Spleen (tissue), 13 donors: ENCODE measurements at places on chromosomes 7 and 10.
A peak's percentile ranks its signal among the peaks of the same experiment; 100 is the strongest.

DNA sequence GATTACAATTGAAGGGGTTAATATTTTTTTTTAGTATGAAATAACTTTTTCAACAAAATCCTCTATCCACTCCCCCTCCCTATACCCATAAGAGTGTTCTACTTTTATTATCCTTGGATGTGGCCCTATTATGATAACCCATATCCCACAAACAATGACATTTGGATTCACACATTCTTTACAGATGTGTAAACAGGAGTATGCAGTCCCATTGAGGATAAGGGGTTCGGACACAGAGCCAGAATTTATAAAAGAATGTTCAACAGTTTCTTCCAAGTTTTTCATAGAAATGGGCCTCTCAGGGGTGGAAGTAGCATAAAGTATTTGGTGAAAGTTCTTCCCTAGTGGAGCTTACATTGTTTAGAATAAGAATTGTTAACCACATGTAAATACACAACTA lies 16.1 kb upstream of the PCLO start:
- no peak for DNase-seq

DNA sequence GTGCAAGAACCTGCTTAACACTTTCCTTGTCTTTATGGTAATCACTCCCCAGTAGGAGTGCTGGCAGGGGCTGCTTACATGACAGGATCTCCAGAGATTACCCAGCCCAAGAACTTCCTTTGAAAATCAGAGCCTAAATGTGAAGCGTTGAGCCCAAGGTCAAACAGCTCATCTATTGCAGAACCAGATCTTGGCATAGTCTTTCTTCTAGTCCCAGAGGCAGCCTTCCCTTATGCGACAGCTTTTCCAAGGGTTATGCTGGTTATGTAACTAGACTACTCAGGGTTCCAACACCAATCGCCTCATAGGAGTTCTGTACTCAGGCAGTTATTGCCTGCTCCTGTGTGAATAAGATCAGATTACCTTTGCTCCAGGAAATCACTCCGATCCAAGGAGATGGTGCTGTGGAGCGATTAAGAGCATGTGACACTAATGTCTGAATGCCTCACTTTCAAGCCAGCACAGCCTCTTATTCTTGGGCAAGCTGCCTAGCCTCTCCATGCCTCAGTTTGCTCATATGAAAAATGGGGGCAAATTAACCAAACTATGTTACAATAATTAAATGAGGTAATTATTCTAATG lies 8.4 kb upstream of the LGI1 start:
- no peak for DNase-seq

GRCh38 chr10:86232644-86233043 lies 134.0 kb downstream of the GRID1 start:
- DNase-seq: no peak

GRCh38 chr7:1944619-1945210 lies 274.6 kb downstream of the ELFN1 start:
- peak; percentile 74 for DNase-seq

GRCh38 chr10:78699971-78700370 lies 368.8 kb upstream of the ZMIZ1 start:
- DNase-seq: no peak

- DNase-seq: peak; percentile 93
These were observed 1.4 kb downstream of the OTUD1 start for GRCh38 chr10:23439961-23440889.

DNA sequence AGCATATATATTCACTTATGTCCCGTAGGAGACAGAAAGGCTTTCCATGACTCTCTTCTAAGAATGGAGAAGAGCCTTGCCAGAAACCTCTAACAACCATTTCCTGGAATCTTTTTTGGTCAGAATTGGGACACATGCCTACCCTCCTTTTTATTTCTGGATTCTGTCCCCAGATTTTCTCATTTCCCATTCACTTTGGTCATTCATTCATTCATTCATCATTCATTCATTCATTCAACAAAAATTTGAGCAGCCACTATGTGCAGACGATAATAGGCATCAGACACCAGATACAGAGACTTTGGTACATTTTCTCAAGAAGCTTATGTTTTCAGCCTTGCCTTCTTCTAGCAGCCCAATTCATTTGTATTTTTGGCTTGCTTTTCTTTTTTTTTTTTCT lies 6.0 kb downstream of the ENTPD7 start:
- DNase-seq: no peak

DNA sequence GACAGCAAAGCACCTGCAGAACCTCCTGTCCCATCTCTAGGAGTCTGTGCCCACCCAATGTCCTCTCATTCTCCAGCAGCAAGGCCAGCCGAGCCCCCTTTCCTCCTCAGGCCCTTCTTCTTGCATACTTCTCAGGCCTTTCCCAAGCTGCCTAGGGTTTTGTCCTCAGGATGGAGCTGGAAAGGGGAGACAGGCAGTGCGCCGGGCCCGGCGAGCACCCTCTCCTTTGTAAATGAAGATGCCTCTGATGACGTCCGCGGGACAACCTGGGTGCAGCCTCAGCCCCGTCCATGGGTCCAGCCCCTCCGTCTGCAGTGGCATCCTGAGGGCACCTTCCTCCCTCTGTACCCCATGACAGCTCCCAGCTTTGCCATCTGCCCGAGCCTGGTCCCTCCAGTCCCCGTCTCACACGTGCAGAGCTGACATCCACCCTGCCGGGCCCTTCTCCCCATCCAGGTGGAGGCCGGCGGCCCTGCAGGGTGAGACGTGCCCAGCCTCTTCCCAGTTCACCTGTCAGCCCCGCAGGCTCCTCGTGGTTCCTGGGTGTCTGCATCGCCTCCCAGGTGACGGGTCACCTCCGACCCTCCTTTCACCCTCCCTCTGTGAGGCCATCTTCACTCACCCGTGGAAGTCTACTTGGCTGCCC lies 36.4 kb downstream of the JAKMIP3 start:
- DNase-seq: peak; percentile 58

GRCh38 chr7:50182759-50183158 lies 89.7 kb upstream of the ZPBP start:
- DNase-seq: no peak

DNA sequence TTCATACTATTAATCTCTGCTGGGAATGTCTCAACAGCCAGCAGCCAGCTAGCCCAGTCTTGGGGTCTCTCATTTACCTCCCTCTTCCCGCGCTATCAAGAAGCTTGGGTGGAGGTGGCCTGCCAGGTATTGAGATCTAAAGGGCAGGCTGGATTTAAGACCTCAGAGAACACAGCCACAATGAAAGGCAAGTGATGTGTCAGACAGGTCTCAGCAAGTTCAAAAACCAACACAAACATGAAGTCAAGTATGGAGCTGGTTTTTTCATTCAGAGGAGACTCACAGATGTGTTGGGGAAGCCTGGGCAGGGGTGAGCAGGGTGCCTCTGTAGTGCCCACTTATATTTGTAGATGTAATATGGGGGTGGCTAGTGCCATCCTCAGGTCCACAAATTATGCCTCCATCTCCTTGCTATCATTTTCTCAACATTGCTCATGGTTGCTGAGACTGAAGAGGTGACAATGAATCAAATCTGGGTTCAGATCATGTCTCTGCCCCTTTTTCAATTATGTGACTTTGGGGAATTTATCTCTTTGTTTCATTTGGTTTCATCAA lies 27.7 kb upstream of the CROT start:
- DNase-seq: no peak

DNA sequence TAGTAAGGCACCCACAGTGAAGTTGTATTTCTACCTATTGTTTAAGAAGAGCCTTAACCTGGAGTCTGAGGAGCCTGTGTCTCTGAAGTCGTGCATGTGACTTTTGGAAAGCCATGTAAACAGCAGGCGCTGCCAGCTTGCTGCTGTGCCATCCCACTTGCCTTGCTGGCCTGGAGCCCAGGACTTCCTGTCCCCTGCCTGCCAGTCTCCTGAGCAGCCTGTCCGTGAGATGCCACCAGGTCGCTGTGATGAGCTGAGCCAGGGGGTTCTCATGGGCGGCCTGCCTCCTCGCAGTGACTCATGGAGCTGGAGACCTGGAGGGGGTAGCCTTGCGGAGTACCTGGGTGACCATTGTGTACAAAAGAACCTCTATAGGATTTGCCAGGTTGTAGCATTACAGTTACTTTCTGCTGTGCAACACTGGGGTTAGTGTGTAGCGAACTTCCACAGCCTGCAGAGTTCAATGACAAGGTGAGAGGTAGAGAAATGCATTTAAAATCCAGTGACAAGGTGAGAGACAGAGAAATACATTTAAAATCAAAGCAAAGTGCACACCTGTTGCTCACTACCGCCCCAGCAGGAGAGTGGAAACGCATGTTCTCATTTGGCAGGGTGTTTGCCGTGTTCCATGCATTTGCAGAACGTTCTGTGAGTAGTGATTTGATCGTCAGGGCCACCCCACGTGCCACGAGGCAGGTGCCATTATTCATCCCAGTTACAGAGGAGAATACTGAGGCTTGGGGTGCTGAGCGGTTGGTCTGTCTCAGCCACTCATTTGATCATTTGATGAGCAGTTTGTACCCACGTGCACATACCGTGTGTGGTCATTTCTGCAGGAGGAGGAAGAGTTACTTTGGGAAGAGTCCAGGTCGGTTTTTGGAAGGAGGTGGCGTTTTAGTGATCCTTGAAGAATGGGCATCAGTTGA lies 36.6 kb upstream of the BHLHA15 start:
- no peak for DNase-seq

DNA sequence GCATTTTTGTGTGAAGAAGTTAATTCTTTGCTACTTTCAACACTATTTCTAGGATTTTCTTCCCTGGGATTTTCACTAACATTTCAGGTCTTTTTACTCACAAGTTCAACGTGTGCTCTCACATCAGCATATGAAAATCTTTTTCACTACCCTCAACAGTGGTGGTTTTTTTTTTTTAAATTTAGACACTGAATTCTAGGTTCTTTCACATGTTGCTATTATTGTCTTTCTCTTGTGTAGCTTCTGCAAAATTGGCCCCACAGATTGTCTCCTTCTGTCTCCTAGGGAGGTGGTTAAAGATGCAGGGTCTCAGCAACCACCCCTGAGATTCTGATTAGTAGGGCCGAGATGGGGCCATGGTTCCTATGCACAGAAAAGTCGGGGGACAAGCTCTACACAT lies 165.0 kb upstream of the GPR26 start:
- DNase-seq: no peak

GRCh38 chr10:116044801-116045248 lies 228.2 kb downstream of the GFRA1 start:
- DNase-seq: no peak

DNA sequence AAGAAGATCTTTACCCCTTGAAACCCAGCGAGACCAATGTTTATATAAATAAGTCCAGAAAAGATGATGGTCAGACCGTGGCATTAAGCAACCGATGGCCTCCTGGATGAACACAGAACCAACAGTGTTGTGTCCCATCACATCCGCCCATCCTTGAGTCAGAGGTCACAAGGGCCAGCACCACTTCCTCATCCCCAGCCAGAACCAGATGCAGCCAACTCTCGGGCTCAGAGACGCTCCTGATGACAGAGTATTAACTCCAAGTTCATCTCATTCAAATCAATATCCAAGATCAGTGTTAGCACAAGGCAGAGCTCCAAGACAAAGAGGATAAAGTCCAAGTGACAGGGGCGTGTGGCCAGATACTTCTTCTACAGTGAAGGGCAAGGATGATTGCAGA lies 63.5 kb downstream of the FAM53B start:
- peak; percentile 88 for DNase-seq

GRCh38 chr10:89637113-89637512 lies 7.9 kb downstream of the PANK1 start:
- DNase-seq: no peak

GRCh38 chr10:48683868-48684267 lies 805 bp upstream of the WDFY4 start:
- DNase-seq: no peak

GRCh38 chr10:49798275-49798674 lies 36.2 kb upstream of the OGDHL start:
- no peak for DNase-seq

DNA sequence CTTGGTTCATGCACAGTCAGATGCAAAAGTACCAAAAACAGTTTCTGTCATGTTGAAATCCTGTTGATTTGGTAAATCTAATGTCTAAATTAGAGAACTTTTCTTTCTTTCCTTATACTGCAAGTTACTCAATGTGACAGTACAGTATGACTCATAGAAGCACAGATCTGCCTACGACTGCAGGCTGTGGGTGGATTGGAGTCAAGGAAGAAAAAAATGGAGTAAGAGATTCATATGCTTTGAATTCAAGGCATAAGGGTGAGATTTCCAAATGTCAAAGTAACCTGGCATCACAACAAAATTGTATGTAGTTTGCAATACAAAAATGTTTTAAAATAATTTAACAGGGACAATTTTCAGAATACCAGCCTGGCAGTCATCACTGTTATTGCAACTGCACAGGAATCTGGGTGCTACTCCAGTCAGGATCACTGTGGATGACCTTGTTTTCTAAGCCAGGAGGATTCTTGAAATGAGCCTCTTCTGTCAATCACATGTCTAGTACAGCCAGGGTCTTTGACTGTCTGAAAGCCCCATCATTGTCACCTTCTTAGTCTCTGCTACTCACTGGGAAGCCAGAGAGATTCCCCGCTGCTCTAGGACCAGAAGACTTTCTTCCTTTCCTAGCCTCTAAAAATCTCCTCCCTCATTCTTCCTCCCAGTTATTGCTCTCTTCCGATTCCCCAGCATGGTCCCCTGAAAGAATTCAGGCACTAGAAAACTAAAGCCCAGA lies 83.6 kb downstream of the CD36 start:
- no peak for DNase-seq

DNA sequence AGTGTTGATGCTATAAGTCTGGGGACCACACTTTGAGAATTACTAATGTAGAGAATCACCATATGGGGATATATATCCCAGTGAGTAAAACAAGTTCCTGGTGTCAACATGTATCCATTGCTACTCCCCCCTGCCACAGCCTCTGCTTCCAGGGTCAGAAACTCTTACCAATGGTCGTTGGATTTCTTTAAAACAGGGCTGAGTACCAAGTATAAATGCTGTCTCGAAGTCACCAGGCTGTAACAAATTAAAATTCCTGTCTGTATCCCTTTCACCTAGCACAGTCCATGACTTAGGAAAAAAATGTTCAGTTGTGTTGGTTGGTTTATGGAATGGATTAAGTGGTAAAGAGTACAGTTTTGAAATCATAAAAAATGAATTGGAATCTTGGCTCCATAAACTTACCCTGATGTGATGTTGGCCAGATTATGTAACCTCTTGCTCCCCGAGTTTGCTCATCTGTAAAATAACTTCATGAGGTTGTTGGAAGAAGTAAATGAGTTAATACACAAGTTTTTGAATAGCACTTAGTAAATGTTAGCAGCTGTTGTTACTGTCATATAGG lies 364.0 kb upstream of the LRGUK start:
- no peak for DNase-seq

DNA sequence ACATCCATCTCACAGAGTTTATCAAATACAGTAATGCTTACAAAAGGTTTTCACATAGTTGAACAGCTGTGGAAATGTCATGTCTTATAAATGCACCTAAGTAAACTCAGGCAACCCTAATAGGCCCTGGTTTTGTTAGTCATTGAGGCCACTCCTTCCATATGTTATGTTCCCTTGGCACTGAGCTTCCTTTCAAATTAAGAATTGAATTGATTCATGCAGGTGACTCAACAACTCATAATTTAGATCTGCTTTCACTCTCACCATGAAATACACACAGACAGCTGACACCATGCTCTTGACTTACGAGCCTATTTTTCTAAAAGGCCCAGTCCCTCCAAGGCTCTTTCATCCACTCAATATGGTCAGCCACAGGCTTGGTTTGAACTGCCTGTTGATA lies 476.9 kb downstream of the KCNMA1 start:
- DNase-seq: no peak
